ENCODE measurements at places on chromosomes 4 and X.

- DNase-seq = no peak
Measured at GRCh38 chr4:185817403-185817818, 5.4 kb upstream of the SORBS2 start.

- DNase-seq = no peak
Measured at GRCh38 chr4:8272472-8273428, 3.2 kb downstream of the HTRA3 start.

DNA sequence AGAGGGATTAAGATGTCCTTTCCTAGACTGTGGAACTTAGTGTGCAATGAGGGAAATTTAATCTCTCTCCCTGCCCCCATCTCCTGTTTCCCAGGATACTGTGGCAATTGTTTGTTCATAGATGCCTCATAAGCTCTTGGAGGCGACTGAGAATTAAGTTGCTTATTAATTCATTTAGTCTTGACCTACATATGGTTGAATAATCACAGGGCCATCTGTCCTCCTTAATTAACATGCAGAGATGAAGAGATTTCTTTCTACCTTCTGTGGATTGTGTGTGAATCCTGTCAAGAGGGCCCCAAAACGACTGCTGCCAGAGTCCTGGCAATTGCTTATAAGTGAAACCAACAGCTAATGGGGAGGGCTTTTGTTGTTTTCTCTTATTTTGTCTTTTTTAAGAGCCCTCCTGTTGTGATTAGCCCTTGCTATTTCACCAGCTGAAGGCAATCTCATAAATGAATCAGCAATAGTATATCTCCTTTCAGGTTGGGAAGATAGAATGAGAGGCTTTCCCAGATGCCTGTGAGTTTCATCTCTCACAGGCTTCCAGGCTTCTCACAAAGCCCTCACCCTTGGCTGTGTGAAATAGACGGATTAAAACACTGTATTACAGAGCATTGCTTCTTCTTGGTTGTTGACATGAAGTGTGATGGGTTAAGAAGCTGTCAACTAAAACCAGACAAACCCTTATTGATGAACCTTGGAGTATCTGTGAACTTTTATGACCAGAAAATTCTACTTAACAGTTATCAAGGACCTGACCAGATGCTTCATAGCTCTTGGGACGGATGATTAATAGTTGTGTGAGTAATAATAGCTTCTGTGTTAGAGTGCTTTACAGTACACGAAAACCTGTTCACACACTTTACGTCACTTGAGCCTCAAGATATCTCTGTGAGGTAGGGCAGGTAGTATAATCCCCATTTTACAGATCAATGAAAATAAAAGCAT is 58.5 kb downstream of the PGRMC2 start:
- no peak for DNase-seq

DNA sequence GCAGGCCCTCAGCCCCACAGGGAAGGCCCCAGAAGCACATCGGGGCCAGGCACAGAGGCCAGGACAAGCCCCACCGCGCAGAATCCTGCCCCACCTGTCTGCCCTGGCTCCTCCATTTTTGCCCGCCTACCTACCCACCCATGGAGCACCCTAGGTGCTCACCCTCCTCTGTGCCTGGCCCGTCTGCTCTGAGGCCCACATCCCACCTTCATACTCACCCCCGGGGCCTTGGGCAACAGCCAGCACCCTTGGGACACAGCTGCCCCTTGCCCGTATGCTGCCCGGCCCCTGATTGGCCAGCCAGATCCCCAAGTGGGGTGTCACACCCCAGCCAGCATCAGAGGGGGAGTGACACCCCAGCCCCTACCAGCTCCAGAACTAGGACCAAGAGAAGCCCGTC is 10.8 kb upstream of the TREX2 start:
- no peak for DNase-seq

- no peak for DNase-seq
Measured at GRCh38 chr4:99437723-99438404, 2.7 kb upstream of the ADH7 start.

- no peak for DNase-seq
Measured at GRCh38 chr4:139761461-139761860, 95.8 kb downstream of the MGST2 start.

DNA sequence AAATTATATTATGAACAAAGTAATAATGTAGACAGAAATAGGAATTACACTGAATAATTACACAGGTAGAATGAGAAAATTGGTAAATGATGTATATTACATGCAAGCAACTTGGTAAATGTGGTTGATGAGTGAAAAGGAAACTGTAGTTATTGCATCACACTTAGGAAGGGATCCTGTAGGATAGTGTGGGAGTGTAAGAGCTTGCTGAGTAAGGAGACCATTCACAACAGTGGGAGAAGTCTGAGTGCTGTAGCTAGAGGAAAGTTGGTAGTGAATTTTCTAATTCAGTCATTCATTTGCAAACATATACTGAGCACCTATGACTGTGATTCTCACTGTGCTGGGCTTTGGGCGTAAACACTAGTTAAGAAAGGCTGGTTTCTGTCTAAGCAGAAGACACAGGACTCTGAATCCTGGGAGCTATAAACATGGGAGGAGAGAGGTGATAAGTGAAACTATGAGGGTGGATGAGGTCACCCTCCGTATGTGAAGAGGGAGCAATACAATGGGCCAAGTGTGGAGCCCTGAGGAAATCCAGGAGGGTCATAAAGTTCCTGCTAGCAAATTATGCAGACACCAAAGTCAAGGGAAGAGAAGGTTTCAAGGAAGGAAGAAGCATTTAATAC is 14.2 kb upstream of the CPE start:
- no peak for DNase-seq

- no peak for DNase-seq
Measured at GRCh38 chr4:151458148-151458547, 49.2 kb downstream of the FHIP1A start.

DNA sequence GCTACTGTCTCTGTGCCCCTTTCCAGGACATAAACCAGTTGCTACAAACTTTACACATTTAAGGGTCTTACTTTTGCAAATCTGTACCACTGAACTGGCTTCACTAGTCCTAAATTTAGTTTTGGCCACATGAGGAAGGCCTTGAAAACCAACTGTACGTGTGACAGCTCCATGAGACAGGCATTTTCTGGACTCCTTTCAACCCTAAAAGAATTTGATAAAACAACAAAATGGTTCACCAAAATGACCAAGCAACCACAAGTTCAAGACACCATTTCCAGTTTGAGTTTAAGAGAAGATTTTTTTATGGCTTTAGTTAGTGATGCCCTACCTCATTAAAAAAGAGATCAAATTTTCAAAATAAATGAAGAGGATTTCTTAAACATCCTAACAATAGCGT is 246.4 kb downstream of the ZNF674 start:
- no peak for DNase-seq

DNA sequence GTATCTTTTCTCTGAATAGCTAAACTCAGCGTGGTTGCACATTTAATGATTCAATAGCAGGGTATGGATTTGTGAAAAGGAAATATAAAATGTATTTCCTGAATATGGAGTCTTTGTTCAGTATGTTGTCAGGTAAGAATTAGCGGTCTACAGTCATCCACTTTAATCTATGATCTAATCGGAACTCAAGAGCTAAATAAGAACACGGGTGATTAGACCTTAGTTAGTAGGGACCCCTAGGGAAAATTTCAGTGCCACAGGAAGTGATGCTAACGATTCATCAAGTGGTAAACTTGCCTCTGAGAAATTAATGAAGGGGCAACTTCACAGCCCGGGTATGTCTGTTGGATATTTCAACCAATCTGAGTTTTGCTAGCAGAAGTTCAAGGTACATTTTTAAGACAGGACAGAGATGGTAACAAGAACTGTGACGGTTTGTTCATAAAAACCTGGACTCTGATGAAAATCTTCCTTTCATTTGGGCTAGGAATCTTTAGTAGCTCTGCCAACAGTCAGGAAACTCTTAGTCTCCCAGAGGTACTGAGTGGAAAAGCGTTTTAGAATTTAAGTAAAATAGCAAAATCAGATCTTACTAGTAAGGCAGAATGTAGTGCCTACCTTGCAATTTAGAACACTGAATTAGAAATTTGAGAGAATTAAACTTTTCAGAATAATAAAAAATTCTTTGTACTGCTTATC is 47.1 kb downstream of the PCDH7 start:
- no peak for DNase-seq

DNA sequence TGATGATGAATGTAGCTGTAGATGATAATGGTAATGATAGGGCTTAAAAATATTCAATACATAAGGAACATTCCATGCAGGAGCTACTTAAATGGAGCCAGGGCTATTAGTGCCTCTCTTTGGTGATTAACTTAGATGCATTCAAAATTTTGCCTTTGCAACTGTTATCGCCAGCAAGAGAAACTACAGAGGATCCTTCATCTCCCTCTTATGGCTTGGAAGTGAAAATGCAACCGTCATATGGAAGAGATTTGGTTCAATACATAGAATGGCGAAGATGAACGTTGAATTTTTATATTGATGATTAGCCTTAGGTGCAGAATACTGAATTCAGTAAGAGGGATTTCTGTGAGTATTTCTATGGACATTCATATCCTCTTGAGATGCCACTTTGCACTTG is 134.5 kb upstream of the NLGN4X start:
- no peak for DNase-seq

GRCh38 chr4:68948985-68949384 is 2.6 kb downstream of the UGT2A3 start:
- no peak for DNase-seq

DNA sequence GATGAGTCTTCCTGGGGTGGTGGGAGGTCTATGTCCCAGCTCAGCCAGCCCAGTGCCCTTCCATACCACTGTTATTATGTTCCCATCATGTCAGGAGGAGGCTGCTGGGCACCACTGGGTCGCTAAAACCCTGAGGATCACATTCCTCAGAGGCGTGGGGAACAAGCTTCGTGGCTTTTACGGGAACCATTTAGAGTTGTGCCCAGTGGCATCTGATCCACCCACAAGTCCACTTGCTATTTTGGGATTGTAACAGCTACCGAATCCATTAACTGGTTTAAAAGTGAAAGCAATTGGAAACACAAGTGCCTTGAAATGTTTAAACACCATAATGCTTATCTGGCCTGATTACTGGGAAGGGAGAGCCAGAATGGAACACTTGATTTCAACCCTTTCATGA is 13.1 kb upstream of the CCKAR start:
- no peak for DNase-seq

DNA sequence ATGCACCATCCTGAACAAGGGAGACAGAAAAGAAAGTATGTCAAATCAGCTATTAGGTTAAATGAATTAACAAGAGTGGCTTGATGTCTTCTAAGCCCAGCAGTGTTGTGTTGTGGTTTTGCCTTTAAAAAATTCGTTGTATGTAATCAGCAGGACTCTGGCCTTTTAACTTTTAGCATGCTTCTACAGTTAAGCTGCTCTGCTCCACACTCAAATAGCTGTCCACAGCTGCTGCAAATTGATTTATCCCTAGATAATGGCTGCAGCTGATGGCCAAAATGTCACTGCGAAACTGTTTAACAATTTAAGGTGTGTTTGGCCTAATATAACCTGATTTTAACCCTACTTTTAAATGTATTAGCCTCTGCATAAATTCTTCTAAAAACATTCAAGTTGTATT is 85.8 kb downstream of the CXXC4 start:
- no peak for DNase-seq

GRCh38 chr4:107655289-107655688 is 64.7 kb downstream of the PAPSS1 start:
- no peak for DNase-seq

- no peak for DNase-seq
Measured at GRCh38 chr4:971666-972500, 1.5 kb downstream of the DGKQ start.

- no peak for DNase-seq
Measured at GRCh38 chrX:9626379-9626778, 139.3 kb downstream of the GPR143 start.

- no peak for DNase-seq
Measured at GRCh38 chr4:94534401-94535312, 82.9 kb downstream of the PDLIM5 start.

DNA sequence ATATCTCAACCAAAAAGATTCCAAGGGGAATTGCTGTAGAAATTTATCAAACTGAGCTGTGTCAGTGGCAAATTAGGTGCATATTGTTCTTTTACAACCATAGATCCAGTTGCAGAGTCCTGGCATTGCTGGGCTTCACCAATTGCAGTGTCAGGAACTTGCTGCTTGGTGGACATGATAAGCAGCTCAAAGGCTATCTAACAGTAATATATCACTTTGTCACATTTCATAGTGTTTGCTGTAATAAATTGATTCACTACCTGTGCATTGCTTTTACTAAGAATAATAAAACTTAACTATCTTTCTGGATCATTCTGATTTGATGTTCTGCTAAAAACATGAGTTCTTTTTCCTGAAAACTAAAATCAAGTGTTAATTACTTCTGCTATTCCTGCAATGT is 30.9 kb upstream of the ACE2 start:
- DNase-seq = no peak

- no peak for DNase-seq
Measured at GRCh38 chr4:73617256-73617655, 3.0 kb downstream of the RASSF6 start.

DNA sequence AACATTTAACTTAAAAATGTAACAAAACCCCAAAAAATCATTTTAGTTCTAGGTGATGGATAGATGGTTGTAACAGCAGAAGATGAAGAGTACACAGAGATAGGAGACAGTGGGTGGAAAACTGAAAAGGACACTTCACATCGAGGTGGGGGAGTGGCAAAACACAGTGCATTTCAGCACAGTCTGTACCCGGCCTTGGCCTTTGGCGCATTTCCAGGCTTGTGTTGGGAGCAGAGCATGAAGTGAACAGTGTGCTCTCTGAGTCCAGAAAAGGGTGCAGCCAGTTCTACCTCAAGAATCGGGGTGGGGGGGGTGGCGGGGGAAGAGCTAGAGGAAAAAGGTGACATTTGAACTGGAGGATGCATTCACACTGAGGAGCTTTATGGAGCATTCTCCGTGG is 4.3 kb downstream of the TSPYL2 start:
- DNase-seq = no peak

DNA sequence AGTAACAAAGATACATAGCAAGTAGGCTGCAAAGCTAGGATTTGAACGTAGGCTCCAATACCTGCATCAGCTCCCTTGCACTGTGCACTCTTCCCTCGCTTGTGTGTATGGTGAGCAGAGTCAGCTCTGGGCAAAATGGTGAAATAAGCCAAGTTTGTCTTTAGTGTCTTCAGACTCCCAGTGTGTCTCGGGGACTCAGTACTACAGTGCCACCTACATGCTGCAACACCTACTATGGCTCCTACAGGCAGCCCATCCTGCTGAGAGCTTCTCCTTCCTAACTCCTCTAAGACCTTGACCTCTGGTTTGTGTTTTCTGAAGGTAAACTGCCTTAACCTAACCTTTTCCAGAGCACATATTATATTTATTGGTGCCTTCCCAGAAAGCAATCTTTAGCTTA is 42.5 kb downstream of the RTL9 start:
- no peak for DNase-seq

- DNase-seq = no peak
Measured at GRCh38 chr4:137754652-137755471, 222.6 kb upstream of the PCDH18 start.

GRCh38 chr4:108854786-108855185 is 91.9 kb upstream of the ETNPPL start:
- DNase-seq = no peak

DNA sequence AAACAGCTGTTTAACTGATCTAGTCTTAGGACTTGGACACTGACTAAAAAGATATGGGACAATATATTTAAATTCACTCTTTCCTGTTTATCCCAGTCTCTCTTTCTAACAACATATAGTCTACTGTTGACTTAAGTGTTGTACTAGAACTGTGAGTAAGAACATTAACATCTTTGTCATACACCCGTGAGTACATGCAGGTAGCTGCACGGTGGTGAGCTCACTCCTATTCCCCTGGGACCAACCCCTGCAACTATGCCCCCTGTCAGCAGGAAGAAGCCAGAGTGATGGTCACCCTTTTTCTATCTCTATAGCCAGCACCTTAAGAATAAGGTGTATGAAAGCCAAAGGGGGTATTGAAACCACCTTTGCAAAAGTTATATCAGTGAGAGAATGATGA is 17.6 kb downstream of the TBL1X start:
- no peak for DNase-seq
